ENCODE measurements at places on chromosomes 13 and 19. TPM values are rescaled to one million over a fixed set of nuclear protein-coding genes. Genes with fewer than 3 reads are reported as not detected.

Gene NCAN
- under 0.01 TPM for total RNA-seq

Gene PEG3
- total RNA-seq = 1.8 TPM

Gene EPSTI1
- total RNA-seq = 2.2 TPM

Gene OVOL3
- total RNA-seq = not detected

Gene TNFSF9
- 1.5 TPM for total RNA-seq

Gene PDCD5
- total RNA-seq = 80.9 TPM

Gene GAS6
- 42.6 TPM for total RNA-seq

Gene PALM
- 9.9 TPM for total RNA-seq

Gene SLC10A2
- not detected for total RNA-seq

Gene ANGPTL4
- total RNA-seq = 21.7 TPM

Gene CEACAM3
- total RNA-seq = not detected

Gene BIVM
- total RNA-seq = 34.4 TPM

Gene KANK3
- under 0.01 TPM for total RNA-seq

Gene CTU1
- total RNA-seq = 7.7 TPM

Gene FGF21
- total RNA-seq = not detected

Gene AKT1S1
- 13.5 TPM for total RNA-seq

Gene PSPN
- total RNA-seq = 0.73 TPM

Gene SLC25A41
- not detected for total RNA-seq

Gene ZNF536
- total RNA-seq = not detected

Gene ATP13A1
- total RNA-seq = 59.0 TPM

Gene ZNF473
- 12.5 TPM for total RNA-seq

Gene CALR3
- not detected for total RNA-seq

Gene ZNF726
- total RNA-seq = 2.9 TPM

Gene PSG4
- total RNA-seq = 0.59 TPM

Gene CRTC1
- total RNA-seq = 2.6 TPM

Gene SLC6A16
- not detected for total RNA-seq

Gene VSTM1
- total RNA-seq = not detected

Gene RASL11A
- total RNA-seq = 8.0 TPM

Gene KLK3
- total RNA-seq = not detected

Gene SOX1
- total RNA-seq = not detected

Gene LPAR2
- total RNA-seq = 1.1 TPM

Gene LRRC25
- total RNA-seq = not detected
